Ovary (tissue), 10 donors: ENCODE measurements at places on chromosomes 7 and 10. TPM values are rescaled to one million over a fixed set of nuclear protein-coding genes. Genes with fewer than 3 reads are reported as not detected.

GRCh38 chr7:90396420-90396819 is 6.8 kb upstream of the CLDN12 start:
- H3K36me3 ChIP-seq = no peaks in the 10 kb centered on the region
- no peaks in the 10 kb centered on the region for H3K4me1 ChIP-seq
- H3K4me3 ChIP-seq = no peak overlapping the region
- DNase-seq = no peak
- H3K27ac ChIP-seq = no peak overlapping the region

GRCh38 chr7:130342701-130343380 is 1.8 kb upstream of the CPA5 start:
- no peaks in the 10 kb centered on the region for H3K27me3 ChIP-seq
- H3K4me3 ChIP-seq = no peak overlapping the region
- DNase-seq = no peak
- H3K36me3 ChIP-seq = no peaks in the 10 kb centered on the region
- H3K27ac ChIP-seq = no peak overlapping the region
- no peaks in the 10 kb centered on the region for H3K4me1 ChIP-seq

- no peaks in the 10 kb centered on the region for H3K27me3 ChIP-seq
- no peak overlapping the region for H3K27ac ChIP-seq
- no peaks in the 10 kb centered on the region for H3K4me1 ChIP-seq
- no peak for DNase-seq
These were observed 5.6 kb upstream of the ZC3HAV1 start for GRCh38 chr7:139115104-139115503.

- no peaks in the 10 kb centered on the region for H3K27me3 ChIP-seq
- H3K27ac ChIP-seq = no peak overlapping the region
- H3K36me3 ChIP-seq = no peaks in the 10 kb centered on the region
- no peak overlapping the region for H3K4me3 ChIP-seq
- peaks cover 11% of the 10 kb centered on the region for H3K4me1 ChIP-seq
These were observed 56.6 kb downstream of the GSDME start for GRCh38 chr7:24700521-24701260.

Gene TMEM196
- not detected for total RNA-seq

GRCh38 chr10:80292607-80293239 is 3.3 kb upstream of the MAT1A start:
- H3K4me3 ChIP-seq = no peak overlapping the region
- no peaks in the 10 kb centered on the region for H3K27me3 ChIP-seq
- no peaks in the 10 kb centered on the region for H3K36me3 ChIP-seq
- no peaks in the 10 kb centered on the region for H3K4me1 ChIP-seq

DNA sequence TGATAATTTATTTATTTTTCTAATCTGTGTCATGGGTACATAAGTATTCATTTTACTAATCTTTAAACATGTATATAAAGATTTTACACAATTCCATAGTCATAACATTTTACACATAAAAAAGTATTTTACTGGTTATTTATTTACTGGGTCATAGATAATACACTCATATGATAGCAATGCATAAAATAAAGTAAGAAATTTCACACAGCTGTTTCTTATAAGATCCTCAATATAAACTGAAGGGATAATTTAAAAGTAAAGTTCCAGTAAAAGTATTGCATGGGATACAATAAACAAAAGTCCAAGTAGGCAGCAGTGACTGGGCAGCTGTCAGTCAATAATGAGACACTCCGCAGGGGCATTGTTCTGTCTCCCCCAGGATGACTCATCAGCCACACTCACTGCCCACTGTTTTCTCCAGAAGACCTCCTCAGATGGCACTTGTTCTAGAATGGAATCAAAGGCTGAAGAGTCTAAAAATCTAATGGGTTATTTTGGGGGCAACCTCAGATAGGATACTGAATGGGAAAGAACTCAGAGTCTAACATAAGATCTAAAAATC is 32.7 kb downstream of the DPY19L1 start:
- no peaks in the 10 kb centered on the region for H3K36me3 ChIP-seq
- DNase-seq = no peak
- H3K4me1 ChIP-seq = no peaks in the 10 kb centered on the region
- no peak overlapping the region for H3K27ac ChIP-seq
- no peaks in the 10 kb centered on the region for H3K27me3 ChIP-seq

DNA sequence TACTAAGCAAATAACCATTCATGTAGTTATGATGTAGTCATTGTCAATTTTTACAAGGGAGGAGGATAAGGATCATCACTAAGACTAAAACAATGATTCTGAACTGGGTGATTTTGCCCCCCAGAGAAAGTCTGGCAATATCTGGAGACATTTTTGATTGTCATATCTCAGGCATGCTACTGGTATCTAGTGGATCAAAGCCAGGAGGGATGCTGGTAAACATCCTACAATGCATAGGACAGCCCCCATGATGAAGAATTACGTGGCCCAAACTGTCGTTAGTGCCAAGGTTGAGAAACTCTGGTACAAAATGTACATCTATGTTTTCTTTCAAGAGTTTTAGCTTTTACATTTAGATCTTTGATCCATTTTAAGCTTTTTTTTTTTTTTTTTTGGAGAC is 57.3 kb downstream of the GBF1 start:
- DNase-seq = no peak
- H3K27ac ChIP-seq = no peak overlapping the region
- no peaks in the 10 kb centered on the region for H3K27me3 ChIP-seq
- H3K36me3 ChIP-seq = no peaks in the 10 kb centered on the region
- no peak overlapping the region for H3K4me3 ChIP-seq
- H3K4me1 ChIP-seq = peaks cover 2% of the 10 kb centered on the region

Gene PRSS37
- total RNA-seq = not detected

GRCh38 chr10:27819781-27820531 is 74.3 kb upstream of the MKX start:
- peaks cover 10% of the 10 kb centered on the region for H3K4me1 ChIP-seq
- H3K4me3 ChIP-seq = no peak overlapping the region
- no peak overlapping the region for H3K27ac ChIP-seq
- DNase-seq = peak; percentile 60
- no peaks in the 10 kb centered on the region for H3K36me3 ChIP-seq
- H3K27me3 ChIP-seq = no peaks in the 10 kb centered on the region
